Left forelimb (tissue), 1 donor: ENCODE measurements at places on chromosomes 13 and 19.

DNA sequence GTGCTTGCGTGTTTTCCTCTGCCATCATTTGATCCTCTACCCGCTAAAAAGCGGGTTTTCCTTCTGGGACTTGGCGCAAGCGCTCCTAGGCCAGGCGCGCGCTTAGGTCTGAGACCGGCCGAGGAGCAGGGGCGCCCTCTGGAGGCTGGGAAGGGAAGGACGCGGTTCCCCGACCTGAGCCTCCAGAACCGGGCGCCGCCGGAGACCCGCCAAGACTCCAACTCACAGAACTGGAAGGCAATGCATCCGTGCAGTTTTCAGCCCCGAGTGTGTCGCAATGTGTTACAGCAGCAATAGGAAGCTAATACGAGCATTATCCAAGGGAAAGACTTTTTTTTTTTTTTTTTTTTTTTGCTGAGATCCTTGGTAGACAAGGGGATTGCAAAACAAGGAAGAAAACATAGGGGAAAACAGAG, 190.9 kb downstream of the COL4A1 start:
- no peak for DNase-seq

DNA sequence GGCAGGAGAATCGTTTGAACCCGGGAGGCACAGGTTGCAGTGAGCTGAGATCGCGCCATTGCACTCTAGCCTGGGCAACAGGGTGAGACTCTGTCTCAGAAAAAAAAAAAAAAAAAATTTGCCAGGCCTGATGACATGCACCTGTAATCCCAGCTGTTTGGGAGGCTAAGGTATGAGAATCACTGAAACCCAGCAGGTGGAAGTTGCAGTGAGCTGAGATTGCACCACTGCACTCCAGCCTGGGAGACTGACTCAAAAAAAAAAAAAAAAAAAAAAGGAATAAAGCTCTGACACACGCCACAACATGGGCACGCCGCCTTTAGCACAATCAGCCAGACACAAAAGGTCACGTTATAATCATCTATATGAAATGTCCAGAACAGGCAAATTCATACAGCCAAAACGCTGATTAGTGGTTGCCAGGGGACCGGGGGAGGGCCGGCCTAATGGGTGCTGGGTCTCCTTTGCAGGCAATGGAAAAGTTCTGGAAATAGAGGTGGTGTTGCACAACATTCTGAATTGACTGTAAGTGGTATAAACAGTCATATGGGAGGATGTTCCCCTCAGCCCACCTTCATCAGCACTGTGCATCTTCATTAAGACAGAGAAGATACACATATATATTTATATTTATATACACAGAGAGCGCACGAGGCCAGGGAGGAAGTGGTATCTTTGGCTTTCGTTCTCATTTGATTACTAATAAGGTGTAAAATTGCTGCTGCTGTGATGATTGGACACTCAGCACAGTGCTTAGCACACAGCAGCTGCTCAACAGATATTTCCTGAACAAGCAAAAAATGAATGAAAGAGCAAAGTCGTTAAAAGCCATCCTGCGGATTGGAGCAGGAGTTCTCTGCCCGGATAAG, 3.8 kb downstream of the HSPBP1 start:
- DNase-seq: no peak

- DNase-seq: no peak
Observed at GRCh38 chr19:10991076-10991475, 30.2 kb downstream of the SMARCA4 start.

GRCh38 chr19:51530616-51531015, 854 bp downstream of the SIGLEC6 start:
- no peak for DNase-seq

GRCh38 chr19:5547881-5548280, 19.9 kb downstream of the TINCR start:
- no peak for DNase-seq

GRCh38 chr19:18156841-18157464, 4.0 kb downstream of the PIK3R2 start:
- DNase-seq: peak; percentile 88

- DNase-seq: no peak
Observed at GRCh38 chr19:30861919-30862318, 487.3 kb downstream of the TSHZ3 start.

- no peak for DNase-seq
Observed at GRCh38 chr13:97548138-97548537, 114.2 kb downstream of the RAP2A start.

DNA sequence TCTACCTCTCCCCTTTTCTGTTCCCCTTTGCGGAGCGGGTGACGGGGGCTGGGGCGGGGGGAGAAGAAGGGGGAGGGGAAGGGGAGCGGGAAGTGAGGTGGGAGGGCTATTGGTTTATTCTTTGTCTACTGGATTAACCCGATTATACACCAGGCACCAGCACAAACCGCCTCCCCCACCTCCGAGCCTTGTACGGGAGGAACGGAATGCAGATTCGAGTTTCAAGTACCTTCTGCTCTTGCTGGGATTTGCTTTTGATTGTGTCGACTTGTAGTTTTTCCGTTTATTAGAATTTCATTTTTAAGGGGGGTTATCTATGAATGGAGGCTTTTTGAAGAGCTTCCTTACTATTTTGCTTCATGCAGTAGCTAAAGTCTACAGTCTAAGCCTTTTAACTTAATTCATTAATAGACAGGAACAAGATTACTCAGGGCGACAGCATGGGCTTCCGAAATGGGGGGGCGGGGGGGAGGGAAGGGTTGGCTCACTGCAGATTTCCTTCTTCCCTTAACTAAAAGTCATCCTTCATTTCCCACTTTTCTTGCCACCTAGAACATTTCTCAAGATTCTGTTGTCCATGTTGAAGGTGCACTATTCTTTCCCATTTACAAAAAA, 937 bp upstream of the SPRY2 start:
- DNase-seq: peak; percentile 87

DNA sequence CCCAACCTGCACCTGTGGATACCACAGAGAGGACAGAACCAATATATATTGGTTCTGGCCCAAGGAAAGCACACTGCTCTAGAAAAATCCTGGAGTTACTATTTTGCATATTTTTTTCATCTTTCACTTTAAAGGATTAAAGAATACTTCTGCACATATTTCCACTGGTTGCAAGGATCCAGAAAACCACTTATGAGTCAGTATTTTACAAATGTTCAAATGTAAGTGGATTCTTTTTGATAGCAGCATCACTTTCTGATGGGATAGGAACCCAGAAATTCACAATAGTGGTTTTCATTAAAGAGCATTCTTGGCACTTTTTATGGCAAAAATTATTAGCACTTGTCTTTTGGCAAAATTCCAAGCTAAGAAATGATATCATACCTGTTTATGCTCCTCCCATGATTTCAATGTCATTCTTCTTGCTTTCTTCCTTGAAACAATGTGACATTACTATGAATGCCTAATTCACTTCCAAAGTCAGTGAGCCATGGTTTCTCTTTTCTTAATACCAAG, 38.2 kb downstream of the MZT1 start:
- no peak for DNase-seq

DNA sequence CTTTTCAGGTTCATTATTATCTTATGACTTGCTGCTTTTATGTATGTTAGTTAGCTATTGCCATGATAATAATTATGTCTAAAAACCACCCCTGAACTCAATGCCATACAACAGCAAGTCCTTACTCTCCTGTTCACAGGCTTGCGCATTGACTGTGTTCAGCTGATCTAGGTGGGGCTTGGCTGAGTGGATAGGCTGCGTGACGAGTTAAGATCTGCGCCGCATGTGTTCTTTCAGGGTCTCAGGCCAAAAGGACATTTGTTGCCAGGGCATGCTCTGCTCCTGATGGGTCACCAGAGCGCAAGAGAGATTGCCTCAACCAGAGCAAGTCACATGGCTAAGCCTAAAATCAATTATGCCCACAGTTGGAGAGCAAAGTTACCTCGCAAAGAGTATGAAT, 859 bp downstream of the ZNF568 start:
- peak; percentile 67 for DNase-seq

- no peak for DNase-seq
Observed at GRCh38 chr19:12450844-12451243, 10.0 kb upstream of the ZNF443 start.

DNA sequence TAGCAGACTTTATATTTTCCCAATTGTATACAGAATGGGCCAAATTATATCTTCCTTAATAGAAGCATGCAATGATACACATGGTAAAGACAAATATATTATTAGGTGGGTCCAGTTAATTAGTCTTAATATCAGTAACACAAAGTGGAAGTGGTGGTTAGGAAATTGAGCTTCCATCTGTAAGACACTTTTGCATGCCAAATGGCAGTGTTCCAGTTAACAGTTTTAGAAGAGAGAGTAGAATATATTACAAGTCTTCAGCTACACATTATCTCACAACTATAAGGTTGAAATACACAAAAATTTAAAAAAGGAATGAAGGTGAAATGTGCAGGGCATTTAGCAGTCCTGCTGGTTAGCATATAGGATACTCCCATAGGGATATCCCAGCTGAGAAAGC, 536.5 kb downstream of the PCDH9 start:
- no peak for DNase-seq

DNA sequence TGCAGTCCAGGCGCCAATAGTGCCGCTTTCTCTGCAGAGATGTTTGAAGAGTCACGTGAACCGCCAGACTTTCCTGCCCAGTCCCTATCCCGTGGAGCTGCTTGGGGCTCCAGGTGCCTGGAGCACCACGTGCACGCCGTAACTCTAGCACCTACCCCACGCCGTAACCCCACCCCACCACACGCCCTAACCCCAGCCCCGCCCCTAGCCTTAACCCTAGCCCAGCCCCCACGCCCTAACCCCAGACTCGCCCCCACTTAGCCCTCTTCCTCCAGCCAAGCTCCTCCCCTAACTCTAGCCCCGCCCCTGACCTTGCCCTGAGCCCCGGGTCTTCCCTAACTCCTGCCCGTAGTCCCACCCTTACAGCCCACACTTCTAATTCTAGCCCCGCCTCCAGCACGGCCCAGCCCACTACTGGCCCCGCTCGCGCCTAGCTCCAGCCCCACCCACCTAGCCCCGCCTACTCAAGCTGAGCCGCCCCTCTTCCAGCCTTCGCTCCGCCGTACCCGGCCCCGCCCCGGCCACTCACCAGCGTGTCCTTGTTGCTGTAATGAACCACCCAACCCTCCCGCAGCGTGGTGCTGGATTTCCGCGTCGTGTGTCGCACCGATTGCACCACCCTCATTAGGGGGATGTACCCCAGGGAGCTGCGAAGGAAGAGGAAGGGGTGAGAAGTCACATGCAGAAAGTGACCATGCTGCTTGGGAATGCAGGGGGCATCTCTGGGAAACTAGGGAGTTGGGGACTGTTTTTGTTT, 19.5 kb downstream of the PRKD2 start:
- peak; percentile 86 for DNase-seq
